ENCODE measurements at places on chromosomes 7 and 10. TPM values are rescaled to one million over a fixed set of nuclear protein-coding genes. Genes with fewer than 3 reads are reported as not detected.

INMT gene
- 2.6 TPM for total RNA-seq

SPACDR gene
- 1.6 TPM for total RNA-seq

CHCHD3 gene
- 95.1 TPM for total RNA-seq

MAD1L1 gene
- total RNA-seq = 56.2 TPM

- peak; percentile 98 for DNase-seq
- no peaks in the 10 kb centered on the region for H3K36me3 ChIP-seq
- H3K27me3 ChIP-seq = no peaks in the 10 kb centered on the region
- H3K4me1 ChIP-seq = peaks cover 3% of the 10 kb centered on the region
These were observed 30.2 kb upstream of the ANKRD2 start for GRCh38 chr10:97542169-97543024.

GRCh38 chr7:130896898-130897514 is 163.0 kb upstream of the KLF14 start:
- no peaks in the 10 kb centered on the region for H3K36me3 ChIP-seq
- DNase-seq = peak; percentile 69
- H3K4me3 ChIP-seq = no peak overlapping the region
- H3K4me1 ChIP-seq = no peaks in the 10 kb centered on the region
- no peaks in the 10 kb centered on the region for H3K27me3 ChIP-seq

GRCh38 chr10:59805014-59805413 is 51.8 kb upstream of the MRLN start:
- DNase-seq = peak; percentile 21
- no peak overlapping the region for H3K4me3 ChIP-seq
- no peaks in the 10 kb centered on the region for H3K4me1 ChIP-seq
- H3K27me3 ChIP-seq = no peaks in the 10 kb centered on the region
- peaks cover 36% of the 10 kb centered on the region for H3K36me3 ChIP-seq
- H3K27ac ChIP-seq = no peak overlapping the region

- H3K36me3 ChIP-seq = peaks cover 18% of the 10 kb centered on the region
- no peak overlapping the region for H3K4me3 ChIP-seq
- no peaks in the 10 kb centered on the region for H3K27me3 ChIP-seq
These were observed 28.4 kb downstream of the IQCE start for GRCh38 chr7:2587134-2587533.

GRCh38 chr10:3874990-3875841 is 90.2 kb upstream of the KLF6 start:
- no peak overlapping the region for H3K4me3 ChIP-seq
- peaks cover 5% of the 10 kb centered on the region for H3K27me3 ChIP-seq
- no peak overlapping the region for H3K27ac ChIP-seq
- no peaks in the 10 kb centered on the region for H3K4me1 ChIP-seq
- no peaks in the 10 kb centered on the region for H3K36me3 ChIP-seq

DNA sequence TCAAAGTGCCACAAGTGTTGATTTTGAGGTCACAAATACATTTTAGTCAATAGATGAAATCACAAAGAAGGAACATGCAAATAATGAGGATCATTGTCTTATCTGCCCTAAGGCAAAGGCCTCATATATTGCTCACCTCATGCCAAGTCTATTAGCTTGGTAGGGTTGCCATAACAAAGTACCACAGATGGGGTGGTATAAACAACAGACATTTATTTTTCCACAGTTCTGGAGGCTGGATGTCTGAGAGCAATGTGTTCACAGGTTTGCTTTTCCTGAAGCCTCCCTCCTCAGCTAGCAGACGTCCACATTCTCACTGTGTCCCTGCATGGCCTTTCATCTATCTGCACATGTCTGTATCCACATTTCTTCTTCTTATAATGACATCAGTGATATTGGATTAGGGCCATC is 59.6 kb downstream of the RELN start:
- no peak overlapping the region for H3K4me3 ChIP-seq
- H3K27ac ChIP-seq = no peak overlapping the region
- no peaks in the 10 kb centered on the region for H3K27me3 ChIP-seq
- no peak for DNase-seq
- no peaks in the 10 kb centered on the region for H3K4me1 ChIP-seq

GRCh38 chr7:1140476-1141104 is 19.4 kb downstream of the ZFAND2A start:
- no peaks in the 10 kb centered on the region for H3K36me3 ChIP-seq
- no peak overlapping the region for H3K4me3 ChIP-seq
- H3K4me1 ChIP-seq = peaks cover 8% of the 10 kb centered on the region
- no peak for DNase-seq
- H3K27me3 ChIP-seq = no peaks in the 10 kb centered on the region
- H3K27ac ChIP-seq = no peak overlapping the region

DNA sequence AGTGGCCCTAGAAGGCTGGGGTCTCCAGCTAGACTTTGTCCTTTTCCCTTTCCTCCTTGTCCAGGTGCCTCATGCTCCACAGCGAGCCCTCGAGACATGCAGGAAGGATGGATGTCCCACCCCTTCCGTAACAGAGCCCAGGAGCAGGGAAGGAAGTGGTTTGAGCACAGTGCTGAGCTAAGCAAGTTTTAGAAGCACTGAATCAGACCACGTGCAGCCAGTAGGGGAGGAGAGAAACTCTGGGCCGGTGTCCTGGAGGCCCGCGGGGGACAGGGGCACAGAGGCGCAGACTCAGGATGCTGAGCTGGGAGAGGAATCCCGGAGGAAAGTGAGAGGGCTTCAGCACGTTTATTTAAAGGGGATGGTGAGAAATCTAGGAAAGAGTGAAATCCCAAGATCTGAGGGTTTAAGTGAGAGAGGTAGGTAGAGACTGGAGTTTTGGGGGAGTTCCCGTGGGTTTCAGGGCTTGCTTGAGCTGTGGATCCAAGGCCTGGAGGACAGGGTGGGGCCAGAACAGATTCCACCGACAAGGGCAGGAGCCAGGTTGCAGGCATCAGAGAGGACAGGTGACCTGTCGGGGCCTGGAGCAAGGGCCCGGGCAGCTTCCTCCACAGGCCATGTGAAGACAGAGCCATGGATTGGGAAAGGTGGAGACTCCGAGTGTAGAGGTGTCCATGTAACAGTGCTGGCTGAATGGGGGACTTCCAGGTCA is 4.4 kb upstream of the IRF5 start:
- H3K4me1 ChIP-seq = no peaks in the 10 kb centered on the region
- H3K27me3 ChIP-seq = peaks cover 49% of the 10 kb centered on the region
- H3K27ac ChIP-seq = no peak overlapping the region
- DNase-seq = no peak

Data from cardiac muscle cell (in vitro differentiated cells and primary cell).